ENCODE measurements at places on chromosomes 12 and 14. TPM values are rescaled to one million over a fixed set of nuclear protein-coding genes. Genes with fewer than 3 reads are reported as not detected.

ANKS1B gene
- total RNA-seq = 5.8 TPM

NAA30 gene
- 27.1 TPM for total RNA-seq

NRL gene
- total RNA-seq = 2.2 TPM

PARPBP gene
- total RNA-seq = 44.6 TPM

DNA sequence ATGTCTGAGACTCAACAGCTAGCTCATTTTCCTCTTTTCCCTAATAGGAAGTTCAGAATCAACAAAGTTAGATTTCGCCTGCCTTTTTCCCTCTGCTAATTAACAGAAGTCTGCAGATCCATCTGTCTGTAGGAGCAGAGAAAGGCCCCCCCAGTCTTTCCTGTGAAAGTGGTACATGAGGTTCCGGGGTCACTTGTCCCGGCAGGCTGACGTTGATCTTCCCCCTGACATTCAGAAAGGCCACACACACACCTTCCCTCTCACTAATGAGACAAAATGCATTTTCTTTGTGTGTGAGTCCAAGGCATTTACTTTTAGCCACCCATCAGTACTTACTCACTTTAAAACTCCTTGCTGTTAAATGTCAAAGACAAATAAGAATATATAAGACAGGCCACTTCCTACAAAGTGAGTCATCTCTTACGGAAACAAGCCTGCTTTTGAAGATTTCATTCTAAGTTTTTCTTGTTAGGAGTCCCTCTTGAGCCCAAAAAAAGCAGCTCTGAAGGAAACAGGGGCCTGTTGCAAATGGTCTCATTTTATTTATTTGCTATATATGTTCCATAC lies 138.7 kb downstream of the TTC7B start:
- DNase-seq = no peak

DNA sequence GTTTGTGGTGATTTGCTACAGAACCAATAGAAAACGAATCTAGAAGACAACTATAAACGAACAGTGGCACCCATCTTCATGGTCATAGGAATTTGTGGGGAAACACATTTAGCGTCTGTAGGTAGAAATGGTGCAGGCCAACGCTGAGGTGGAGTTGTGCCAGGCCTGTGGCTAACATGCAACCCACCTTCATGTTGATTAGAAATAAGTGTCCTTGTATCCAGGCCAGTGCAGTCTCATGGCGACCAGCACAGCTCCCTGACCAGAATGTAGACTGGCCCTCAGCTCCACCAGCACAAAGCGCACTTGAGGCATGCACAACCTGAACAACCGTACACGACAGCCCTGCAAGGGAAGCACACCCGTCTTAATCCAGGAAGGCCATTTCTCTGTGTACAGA lies 187.0 kb downstream of the TMEM132D start:
- no peak for DNase-seq

GRCh38 chr12:30989754-30990153 lies 63.2 kb downstream of the TSPAN11 start:
- peak; percentile 73 for DNase-seq

DNA sequence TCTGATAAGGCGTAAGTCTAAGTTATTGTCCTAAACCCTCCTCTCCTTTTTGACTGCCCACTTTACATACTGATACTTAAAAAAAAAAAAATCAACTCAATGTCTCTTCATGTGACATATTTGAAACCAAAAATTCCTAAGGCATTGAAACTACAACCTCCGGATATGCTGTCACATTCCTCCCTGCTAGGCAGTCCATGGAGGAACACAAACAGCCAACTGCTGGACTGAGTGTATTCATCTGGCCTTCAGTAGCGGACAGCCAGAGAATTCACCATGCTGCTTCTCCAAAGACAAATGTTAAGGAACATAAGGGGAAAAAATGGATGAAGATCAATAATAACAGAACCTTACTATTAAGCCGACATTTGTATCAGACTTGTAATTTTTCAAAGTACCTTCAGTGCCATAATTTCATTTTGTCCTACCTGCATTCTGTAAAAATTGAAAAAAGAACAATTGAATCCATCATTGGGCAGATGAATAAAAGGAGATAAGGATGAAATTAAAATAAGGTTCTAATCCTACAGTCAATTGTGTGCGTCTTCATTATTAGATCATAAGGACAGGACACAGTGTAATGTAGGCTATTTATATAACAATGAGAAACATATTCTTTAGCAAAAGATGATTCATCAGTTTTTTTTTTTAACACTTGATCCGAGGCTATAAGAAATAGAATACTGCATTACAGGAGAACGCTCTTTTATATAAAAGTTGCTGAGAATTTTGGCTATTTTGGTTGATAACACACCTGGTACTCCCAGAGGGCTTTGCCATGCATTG lies 12.2 kb downstream of the RERG start:
- no peak for DNase-seq

GRCh38 chr14:51119411-51120051 lies 24.6 kb upstream of the TRIM9 start:
- DNase-seq = no peak

DNA sequence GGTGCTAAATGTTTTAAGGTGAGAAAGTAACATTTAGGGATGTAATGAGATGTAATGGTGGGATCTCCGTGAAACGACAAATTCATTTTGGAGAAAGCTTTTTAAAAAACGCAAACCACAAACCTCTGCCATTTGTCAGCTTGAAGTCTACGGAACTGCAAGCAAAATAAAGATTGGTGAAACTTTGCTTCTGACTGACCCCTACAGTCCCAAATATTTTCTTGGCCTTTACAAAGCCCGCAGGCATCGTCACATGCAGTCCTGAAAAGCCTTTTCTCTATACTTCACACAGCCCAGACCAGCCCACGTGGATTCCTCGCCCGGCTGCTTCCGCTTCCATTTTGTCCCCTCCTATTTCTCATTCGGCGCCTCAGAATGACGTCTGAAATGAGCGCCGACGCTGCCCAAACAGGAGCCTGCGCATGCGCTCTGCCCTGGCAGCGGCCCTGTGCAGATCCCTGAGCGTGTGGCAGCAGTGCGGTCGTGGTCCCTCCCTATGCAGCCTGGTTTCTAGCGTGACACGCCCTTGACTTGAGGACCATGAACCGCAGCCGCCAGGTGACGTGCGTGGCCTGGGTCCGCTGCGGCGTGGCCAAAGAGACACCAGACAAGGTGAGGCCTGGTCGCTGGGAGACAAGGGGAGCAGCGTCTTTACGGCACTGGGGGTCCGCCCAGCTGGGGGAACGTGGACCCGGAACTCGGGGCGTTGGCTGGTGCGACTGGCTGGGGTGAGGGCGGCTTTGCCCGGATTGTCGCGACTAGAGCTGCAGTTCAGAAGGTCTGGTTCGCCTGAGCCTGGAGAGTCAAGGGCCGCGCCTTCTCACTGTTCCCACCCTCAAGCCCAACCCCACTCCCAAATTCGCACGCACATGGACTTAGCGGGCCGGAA lies at the start of gene PWP1:
PWP1 (plus strand) TSS at position 440 of the 889 bp plus-strand sequence; CDS start at position 541, 101 bp downstream.
- DNase-seq = peak; percentile 99

All from GM23338 (cell line).